Muscle of arm (tissue), 14 donors: ENCODE measurements at places on chromosomes 7 and 10. TPM values are rescaled to one million over a fixed set of nuclear protein-coding genes. Genes with fewer than 3 reads are reported as not detected.

UCMA gene
- 1.1 TPM for polyA plus RNA-seq

CPXM2 gene
- 2.9 TPM for polyA plus RNA-seq

PNLIPRP3 gene
- not detected for polyA plus RNA-seq

GRCh38 chr7:80445351-80445750, 66.5 kb downstream of the GNAT3 start:
- no peak for DNase-seq

DNA sequence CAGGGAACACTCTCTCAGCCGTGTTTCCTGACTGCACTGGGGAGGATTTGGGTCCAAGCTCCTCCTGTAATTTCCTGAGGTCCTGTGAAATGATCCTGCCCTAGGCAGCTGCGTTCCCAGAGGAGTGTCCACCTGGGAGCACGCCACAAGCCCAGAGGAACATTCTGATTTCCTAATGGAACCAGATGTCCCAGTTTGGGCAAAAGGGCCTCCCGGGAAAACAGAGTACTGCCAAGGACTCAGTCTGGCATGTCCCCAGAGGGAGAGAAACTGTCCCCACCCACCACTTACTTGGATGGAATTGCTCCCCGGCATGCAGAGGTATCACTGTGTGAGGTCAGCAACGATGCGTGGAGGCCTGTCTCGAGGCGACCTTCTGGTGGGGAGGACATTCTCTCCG, 34.5 kb downstream of the ASB13 start:
- DNase-seq, result no peak

- peak; percentile 38 for DNase-seq
Observed at GRCh38 chr10:98269435-98269912, 1.5 kb upstream of the LOXL4 start.

GRCh38 chr10:117496616-117497028, 45.9 kb upstream of the EMX2 start:
- peak; percentile 88 for DNase-seq

- no peak for DNase-seq
Observed at GRCh38 chr10:98299341-98299740, 31.3 kb upstream of the LOXL4 start.

DNA sequence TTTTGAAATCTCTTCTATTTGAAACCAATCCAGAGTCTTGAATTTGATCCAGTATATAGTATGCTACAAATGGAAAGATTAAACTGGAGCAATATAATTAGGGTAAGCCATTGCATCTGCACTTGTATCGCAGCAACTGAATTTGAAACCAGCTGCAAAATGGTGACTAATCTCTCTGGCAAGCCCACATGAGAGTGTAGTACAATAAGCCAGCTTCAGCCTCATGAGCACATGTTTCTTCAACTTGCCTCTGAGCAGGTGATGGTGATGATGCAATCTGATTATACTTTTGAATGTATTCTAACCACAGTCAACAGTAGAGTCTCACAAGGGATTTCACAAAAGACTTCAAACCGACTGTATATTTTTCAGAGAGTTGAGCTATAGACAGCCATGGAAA, 829 bp upstream of the RPA3 start:
- peak; percentile 85 for DNase-seq

DNA sequence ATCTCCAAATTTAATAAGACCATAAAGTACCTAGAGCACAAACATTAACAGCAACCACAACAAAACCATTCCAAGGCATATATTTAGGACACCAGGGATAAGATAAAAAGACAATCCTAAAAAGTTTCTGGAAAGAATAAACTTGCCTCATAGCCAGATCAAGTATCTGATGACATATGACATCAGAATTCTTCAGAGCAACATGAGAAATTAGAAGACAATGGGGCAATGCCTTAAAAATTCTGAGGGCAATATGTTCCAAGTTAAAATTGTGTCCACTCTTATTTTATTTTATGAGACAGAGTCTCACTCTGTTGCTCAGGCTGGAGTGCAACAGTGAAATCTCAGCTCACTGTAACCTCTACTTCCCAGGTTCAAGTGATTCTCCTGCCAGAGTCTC, 2.8 kb downstream of the EFCAB10 start:
- no peak for DNase-seq

- DNase-seq, result no peak
Observed at GRCh38 chr10:7707102-7707501, 4.0 kb downstream of the ITIH2 start.
